NCI-H2081 treated with DMSO at 0.1 percent for 48 hours (cell line): ENCODE measurements at places on chromosomes 2 and 18.

DNA sequence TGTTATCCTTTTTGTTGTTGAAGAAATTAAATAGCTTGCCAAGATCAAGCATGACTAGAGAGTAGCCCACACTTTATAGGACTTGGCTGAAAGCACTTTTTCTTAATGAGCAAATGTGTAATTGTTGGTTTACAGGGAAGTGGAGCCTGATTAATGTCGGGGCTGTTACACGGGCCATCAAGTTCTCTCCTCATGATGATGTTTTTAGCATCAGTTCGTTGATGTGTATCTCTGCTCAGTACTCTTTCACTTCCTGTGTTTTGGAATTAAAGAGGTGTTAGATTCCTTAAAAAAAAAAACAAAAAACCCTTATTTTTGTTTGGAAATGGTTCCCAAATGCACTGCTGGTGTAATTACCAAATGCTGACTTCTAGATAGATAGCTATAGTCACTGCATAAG lies 114.2 kb downstream of the PTPRM start:
- no peak for DNase-seq

- no peak for DNase-seq
Observed at GRCh38 chr18:63438181-63438580, 15.9 kb upstream of the VPS4B start.

GRCh38 chr2:233051241-233052149 lies 8.6 kb upstream of the INPP5D start:
- no peak for DNase-seq

GRCh38 chr2:156982615-156983014 lies 274.9 kb upstream of the GALNT5 start:
- DNase-seq = no peak

DNA sequence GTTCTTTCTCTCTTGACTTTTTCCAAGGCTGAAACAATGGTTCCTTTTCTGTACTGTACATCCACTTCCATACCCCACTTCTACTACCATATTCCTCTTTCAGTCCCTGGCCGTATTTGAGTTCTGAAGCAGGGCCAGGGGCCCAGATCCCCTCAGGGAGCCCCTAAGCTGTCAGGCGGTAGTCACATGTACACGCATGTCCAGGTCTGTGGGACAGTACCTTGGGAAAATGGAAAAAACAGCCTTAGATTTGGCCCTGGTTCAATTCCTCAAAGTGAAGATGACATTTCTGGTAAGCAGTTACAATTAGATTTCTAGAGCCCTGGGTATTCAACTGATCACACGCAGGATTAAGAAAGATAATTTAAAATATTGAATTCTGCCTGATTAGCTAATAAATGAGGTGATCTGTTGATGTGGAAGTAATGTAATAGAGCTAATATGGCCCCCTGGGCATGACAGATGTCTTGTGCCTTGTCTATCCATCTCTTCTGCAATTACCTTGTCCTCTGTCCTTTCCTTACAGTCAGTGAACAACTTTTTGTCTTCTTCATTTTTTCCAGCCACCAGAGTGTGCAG lies 44.4 kb downstream of the MRPL33 start:
- no peak for DNase-seq

- no peak for DNase-seq
Observed at GRCh38 chr2:179441551-179441950, 176.9 kb upstream of the SESTD1 start.
